ENCODE measurements at places on chromosomes 3 and 15.
A peak's percentile ranks its signal among the peaks of the same experiment; 100 is the strongest.

DNA sequence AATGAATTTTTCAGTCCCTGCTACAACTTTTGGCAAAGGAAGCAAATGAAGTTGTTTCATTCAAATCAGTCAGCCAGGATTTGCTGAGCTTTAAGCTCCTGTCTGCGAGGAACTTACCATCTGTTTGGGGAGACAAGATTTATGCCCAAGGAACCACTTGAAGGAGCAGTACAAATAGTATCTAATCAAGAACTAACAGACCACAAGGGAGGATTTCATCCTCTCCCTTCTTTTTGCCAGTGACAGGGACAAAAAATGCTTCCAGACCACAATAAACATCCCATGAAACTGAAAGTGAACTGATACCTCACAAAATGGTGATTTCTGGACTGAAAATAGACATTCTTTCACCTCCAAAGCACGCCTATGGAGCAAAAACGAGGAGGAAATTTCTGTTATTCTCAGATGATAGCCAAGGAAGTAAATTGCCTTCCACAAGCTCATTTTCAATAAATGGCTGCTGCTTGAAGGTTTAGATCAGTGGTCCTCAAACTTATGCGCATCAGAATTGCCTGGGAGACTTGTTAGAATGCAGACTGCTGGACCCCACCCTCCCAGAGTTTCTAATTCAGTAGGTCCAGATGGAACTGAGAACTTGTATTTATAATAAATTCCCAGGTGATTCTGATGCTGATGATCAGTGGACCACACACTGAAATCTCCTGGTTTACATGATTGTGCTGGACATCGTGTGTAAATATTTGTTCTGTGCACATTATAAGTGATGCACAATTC is 202.4 kb upstream of the GADL1 start:
- no peak for DNase-seq

GRCh38 chr3:23495507-23495906 is 292.4 kb downstream of the UBE2E2 start:
- peak; percentile 4 for DNase-seq

DNA sequence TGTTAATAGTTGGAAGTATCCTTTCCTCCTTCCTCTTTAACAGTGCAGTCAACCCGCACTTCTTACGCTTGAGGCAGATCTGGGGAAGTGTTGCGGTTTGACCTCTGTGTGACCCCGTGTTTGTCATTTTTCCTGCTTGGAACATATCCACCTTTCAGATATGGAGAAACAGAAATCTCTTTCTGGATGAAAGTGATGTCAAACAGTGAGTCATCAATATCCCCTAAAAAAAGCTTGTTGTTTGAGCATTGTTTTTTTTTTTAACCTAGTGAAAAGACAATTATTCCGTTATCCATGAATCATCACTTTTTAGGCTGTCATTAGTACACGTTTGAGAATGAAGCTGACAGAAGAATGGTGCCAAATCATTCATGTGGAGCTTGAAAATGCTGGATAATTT is 293.7 kb downstream of the ARPP21 start:
- DNase-seq, result peak; percentile 65

GRCh38 chr3:174862666-174863065 is 3.5 kb downstream of the NAALADL2 start:
- DNase-seq, result no peak

GRCh38 chr15:66622591-66623022 is 56.8 kb upstream of the LCTL start:
- no peak for DNase-seq

- DNase-seq, result no peak
These were observed 23.1 kb downstream of the CMTM8 start for GRCh38 chr3:32261545-32261944.

GRCh38 chr3:11618904-11619303 is 24.8 kb downstream of the VGLL4 start:
- no peak for DNase-seq

GRCh38 chr3:169456900-169457299 is 206.6 kb downstream of the MECOM start:
- no peak for DNase-seq

DNA sequence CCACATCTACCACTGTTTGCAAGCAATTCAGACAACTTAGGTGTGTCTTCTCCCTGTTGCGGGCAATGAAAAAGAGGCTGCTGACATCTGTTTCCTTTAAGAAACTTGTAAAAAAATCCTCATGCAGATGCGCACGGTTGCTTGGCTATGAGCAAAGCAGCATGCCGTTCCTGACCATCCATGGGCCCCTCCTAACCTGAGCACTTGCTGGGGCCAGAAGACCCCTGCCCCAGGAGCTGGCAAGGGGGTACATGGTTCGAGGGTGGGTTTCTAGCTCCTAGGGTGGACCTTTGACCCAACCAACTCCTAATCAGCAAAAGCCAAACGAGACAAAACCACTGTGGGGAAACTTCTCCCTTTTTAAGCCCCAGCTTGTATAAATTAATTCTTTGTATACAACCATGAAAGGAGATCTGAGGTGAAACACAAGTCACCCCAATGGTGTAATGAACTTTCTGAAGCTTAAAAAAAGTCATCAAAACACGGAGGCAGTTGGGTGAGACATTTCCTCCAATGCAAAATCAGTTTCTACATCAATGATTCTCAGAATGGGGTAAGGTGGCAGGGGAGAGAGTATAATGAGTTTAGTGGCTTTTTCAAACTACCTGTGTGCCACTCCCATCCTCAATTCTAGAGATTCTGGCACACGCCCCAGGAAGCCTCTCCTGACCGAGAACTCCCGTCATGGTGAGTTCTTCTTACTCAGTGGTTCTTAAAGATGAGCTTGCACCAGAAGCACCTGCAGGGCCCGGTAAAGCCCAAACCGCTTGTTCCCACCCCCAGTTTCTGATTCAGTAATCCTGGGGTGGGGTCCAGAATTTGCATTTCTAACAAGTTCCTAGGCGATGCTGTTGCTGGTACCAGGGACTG is 44.1 kb downstream of the CPN2 start:
- DNase-seq, result no peak

- DNase-seq, result no peak
These were observed 81.4 kb downstream of the IQSEC1 start for GRCh38 chr3:12991861-12992281.

Measured in MCF 10A (cell line).